ENCODE measurements at places on chromosomes 2 and 18.

- DNase-seq: no peak
Observed at GRCh38 chr2:149000158-149000938, 38.2 kb upstream of the LYPD6B start.

DNA sequence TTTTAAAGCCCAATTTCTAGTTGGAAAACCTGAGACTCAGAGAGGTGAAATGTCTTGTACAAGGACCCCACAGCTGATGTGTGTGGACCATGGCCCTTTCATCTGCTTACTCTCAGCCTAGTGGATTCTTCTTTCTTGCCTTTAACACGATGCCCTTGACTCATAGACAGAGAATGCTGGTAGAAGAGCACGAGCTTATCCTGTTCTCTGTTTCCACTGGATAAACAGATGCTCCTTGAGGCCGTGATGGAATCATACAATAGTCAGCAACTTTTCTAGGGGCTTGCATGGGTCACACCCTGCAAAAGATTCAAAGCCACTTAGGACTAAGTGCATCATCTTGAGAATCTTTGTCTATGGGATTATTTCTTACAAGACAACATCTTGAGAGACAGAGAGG is 50.9 kb downstream of the MYCN start:
- DNase-seq: no peak

- DNase-seq: no peak
Observed at GRCh38 chr2:187169864-187170263, 278.2 kb downstream of the CALCRL start.

- DNase-seq: no peak
Observed at GRCh38 chr2:138485019-138485418, 16.6 kb upstream of the SPOPL start.

DNA sequence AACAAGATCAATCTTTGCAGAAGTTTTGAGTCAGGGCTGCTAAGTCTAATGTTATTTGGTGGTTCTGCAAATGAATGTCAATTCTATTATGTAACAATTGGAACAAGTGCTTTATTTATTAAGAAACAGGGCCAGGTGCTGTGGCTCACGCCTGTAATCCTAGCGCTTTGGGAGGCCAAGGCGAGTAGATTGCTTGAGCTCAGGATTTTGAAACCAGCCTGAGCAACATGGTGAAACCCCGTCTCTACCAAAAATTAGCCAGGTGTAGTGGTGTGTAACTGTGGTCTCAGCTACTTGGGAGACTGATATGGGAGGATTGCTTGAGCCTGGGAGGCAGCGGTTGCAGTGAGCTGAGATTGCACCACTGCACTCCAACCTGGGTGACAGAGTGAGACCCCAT is 13.2 kb upstream of the RNF103 start:
- no peak for DNase-seq

- DNase-seq: no peak
Observed at GRCh38 chr2:183149489-183149888, 25.2 kb downstream of the NUP35 start.

- no peak for DNase-seq
Observed at GRCh38 chr18:27769152-27769551, 407.8 kb downstream of the CDH2 start.

All from T1000 (cell line).